ENCODE measurements at places on chromosomes 5 and 9. TPM values are rescaled to one million over a fixed set of nuclear protein-coding genes. Genes with fewer than 3 reads are reported as not detected.

Gene ANKRD18A
- 3.4 TPM for polyA plus RNA-seq

Gene MYOT
- 8.3 TPM for polyA plus RNA-seq

Gene NUDT12
- polyA plus RNA-seq, result 23.7 TPM

Gene TEX48
- not detected for polyA plus RNA-seq

Gene SOHLH1
- not detected for polyA plus RNA-seq

Data from right lung (tissue), 10 donors.